HAP-1 (cell line): ENCODE measurements at places on chromosomes 11 and 22.
A peak's percentile ranks its signal among the peaks of the same experiment; 100 is the strongest.

GRCh38 chr22:28029201-28029948 lies 110.3 kb upstream of the PITPNB start:
- no peak for DNase-seq

GRCh38 chr11:61756452-61757212 lies 4.2 kb downstream of the MYRF start:
- no peak for DNase-seq

- no peak for DNase-seq
Measured at GRCh38 chr11:76335842-76336241, 45.1 kb downstream of the THAP12 start.

DNA sequence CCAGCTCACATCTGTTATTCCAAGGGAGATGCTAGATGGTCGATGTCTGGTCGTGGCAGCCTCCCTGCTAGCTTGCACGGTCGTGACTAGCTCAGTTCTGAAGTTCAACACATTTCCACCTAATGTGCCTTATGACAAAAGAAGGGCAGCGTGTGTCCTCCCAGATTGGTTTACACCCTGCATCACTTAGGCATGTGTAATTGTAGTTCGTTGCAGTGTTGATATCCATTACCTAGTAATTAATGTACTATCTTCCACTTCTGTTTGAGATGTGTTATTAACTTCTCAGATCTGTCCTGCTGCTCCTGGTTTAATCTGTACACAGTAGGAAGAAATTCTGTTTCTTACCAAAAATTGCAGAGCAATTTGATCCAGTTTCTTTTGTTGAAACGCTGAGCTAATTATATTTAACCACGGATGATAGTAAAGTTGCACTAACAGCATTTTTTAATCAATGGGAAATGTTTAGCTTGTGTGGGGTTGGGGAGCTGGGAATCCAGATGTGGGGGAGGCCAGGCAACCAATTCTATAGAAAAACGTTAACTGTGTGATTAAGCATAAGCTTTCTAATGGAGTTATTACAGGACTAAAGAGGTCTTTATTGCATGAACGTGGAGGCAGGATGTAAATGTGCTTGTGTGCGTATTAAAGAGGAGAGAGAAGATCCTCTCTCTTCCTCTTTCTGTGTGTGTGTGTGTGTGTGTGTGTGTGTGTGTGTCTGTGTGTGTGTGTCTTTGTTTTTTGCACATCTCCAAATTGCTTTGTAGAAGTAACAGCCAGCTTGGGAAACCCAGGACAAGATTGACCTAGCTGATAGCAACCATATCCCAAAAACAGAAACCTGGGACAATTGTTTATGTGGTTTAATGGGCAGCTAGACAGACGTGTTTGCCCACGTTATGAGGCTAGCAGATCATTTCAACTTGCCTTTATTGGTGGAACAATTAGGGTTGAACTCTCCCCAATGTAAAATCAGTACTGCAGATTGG lies 145.7 kb upstream of the TTC12 start:
- no peak for DNase-seq

DNA sequence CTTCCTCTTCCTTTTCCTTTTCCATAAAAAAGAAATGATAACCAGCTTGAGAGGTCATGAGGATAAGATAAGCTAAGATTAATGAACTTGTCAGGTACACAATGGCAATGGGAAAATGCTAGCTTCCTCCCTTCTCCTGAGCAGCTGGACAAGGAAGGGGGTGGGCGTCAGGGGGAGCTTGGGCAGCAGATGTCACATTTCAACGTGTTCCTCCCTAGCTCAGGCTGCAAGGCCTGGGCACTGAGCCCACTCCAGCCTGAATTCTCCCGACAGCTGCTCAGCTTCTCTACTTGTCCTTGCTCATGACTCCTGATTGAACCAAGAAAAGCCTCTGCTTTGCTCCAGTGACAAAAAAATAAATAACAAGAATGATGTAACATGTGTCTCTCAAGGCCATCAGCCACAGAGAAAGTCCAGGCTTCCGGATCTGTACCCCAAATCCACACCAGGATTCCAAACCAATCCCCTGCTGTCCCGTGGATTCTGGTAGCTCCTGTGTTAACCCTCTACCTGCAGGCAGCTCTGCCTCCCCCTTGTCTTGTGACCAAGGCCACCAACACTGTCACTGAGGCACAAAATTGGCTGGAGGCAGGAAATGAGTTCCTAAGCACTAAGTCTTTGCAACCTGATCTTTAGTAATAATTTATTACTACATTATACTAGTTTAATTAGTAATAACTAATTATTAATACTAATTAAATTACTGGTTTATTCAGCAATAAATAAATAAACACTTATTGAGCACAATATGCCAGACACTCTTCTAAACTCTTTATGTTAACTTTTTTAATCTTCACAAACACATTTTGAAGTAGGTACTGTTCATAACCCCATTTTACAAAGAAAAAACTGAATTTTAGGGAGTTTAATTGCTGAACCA lies 146.5 kb downstream of the CCDC34 start:
- DNase-seq: no peak

DNA sequence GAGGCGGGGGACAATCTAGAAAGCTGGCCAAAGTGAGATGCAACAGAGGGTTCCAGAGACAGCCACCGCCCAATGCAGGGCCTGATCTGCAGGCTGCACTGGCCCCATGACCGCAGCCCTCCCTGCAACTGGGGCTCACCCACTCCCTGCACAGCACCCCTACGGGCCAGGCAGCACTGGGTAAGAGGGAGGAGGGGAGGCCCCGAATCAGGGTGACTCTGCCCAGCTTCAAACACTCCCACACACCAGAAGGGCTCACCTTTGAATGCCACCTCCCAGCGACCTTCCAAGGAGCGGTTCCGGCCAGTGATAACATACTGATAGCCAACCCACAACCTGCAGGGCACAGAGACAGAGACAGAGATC lies 59.3 kb downstream of the DGCR2 start:
- DNase-seq: no peak

- peak; percentile 50 for DNase-seq
Measured at GRCh38 chr11:23359297-23359696, 499.0 kb upstream of the CCDC179 start.

DNA sequence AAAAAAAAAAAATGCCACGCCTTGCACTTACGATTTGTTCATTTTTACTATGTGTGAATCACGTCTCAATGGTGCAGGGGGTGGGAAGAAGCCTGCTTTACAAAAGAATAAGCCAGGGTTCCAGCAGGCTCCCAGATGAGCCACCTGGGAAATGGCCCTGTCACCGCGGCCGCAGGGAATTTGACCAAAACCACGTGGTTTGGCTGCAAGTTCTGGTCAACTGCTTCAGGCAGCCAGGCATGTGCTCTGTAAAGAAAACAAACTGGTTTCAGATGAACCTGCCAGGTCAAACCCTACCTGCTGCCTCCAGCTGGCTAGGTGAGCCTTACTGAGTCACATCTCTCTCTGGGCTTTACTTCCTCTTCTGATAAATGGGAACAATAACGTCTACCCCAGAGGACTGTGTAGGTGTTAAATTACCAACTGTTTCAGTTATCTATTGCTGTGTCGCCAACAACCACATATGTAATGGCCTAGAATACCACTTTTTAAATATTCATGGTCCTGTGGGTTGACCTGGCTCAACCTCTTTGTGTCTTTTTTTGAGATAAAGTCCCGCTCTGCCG lies 30.5 kb upstream of the GCAT start:
- DNase-seq: peak; percentile 56

GRCh38 chr11:36392196-36392595 lies 96.1 kb downstream of the PRR5L start:
- DNase-seq: no peak

- no peak for DNase-seq
Measured at GRCh38 chr11:67369801-67370284, 3.6 kb downstream of the CLCF1 start.

- DNase-seq: no peak
Measured at GRCh38 chr11:18495703-18496102, 31.0 kb downstream of the TSG101 start.

DNA sequence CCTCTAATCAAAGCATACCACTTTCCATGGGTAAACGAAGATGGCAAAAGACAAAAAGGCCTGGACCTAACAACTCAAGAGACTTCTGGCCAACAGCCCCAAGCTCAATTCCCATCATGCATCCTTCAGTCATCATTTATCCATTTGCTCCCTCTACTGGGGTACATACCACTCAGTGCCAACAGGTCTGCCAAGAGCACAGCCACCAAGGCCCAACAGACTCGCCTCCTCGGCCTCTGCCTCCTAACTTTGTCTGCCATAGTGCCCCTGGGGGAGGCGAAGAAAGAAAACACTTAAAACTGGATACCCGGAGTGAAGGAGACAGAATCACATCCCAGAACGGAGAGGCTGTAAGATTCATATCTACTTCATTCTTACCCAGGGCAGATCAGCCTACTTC lies 1.1 kb downstream of the HYOU1 start:
- no peak for DNase-seq
